Kidney glomerular epithelial cell (primary cell): ENCODE measurements at places on chromosomes 2 and 18.

- DNase-seq, result no peak
Observed at GRCh38 chr2:240732184-240732583, 40.5 kb downstream of the AQP12A start.

DNA sequence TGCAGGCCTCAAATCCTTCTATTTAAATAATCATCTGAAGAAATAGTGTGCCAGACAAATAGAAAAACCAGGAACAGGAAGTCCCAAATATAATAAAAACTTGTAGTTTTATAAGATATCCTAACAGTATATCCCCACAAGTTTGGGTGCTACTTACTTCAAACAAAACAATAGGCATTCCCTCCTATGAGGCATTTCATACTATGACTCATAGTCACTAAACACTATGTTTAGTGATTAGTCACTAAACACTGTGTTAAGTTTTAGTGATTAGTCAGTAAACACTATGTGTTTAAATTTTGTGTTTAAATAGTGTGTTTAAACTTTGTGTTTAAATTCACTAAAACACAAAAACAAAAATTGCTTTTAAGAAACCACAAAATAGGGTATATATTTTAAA lies 407.0 kb upstream of the CDH19 start:
- DNase-seq, result no peak

GRCh38 chr2:10481055-10481665 lies 33.0 kb upstream of the ODC1 start:
- DNase-seq, result no peak

- no peak for DNase-seq
Observed at GRCh38 chr18:48742706-48743475, 204.1 kb downstream of the CTIF start.

DNA sequence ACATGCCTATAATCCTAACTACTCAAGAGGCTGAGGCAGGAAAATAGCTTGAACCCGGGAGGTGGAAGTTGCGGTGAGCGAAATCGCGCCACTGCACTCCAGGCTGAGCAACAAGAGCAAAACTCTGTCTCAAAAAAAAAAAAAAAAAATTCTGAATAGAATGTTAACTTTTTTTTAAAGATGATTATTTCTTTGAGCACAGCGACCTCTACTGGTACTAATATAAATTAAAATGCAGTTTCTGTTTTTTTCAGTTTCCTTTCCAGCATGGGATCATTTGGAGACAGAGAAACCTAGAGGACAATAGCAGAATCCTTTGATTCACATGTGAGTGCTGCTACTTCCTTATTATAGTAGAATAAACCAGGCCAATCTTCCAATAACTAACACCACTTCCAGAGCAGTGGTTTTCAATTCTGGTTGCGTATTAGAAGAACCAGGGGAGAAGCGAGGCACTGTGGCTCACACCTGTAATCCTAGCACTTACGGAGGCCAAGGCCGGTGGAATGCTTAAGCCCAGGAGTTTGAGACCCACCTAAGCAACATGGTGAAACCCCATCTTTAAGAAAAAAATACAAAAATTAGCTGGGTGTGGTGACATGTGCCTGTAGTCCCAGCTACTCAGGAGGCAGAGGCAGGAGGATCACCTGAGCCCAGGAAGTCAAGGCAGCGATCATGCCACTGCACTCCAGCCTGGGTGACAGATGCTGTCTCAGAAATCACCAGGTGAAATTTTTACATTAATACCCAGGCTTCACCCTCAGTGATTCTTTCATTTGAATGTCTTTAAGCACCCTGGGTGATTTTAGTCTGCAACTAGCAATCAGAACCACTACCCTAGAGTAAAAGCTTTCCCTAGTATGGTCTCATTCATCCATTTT lies 10.1 kb downstream of the SRSF7 start:
- DNase-seq, result peak; percentile 73

DNA sequence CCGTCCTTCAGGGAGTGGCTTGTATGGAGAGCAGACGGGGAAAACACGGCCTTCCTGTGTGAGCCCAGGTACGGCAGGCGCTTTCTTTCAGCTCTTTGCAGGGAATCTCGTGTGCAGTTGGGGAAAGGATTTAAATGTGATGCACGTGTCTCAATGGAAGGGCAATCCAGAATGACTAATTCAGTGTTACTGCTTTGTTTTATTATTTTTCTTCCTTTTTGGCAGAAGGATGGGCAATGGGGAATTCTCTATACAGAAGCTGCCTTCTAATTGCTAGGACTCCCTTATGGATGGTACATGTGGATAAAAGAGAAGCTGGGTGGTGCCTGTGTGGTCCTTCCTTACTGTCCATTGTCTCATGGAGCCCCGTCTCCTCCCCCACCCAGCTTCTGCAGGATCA lies 107.4 kb downstream of the WDSUB1 start:
- DNase-seq, result no peak

DNA sequence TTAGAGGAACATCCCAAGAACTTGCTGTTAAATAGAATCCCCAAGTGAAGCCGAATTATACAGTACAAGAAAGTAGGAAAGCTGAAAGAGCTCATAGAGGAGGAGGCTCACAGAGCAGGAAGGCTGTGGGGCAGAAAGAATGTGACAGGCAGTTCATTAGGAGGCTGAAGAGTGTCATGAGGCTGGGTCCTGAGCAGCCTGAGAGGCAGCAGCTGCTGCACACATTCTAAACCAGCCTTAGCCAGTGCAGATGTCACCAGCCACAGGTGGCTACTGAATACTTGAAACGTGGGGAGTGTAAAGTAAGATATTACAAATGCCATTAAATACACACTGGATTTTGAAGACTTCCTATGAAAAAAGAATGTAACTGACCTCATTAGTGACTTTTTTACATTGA lies 490.2 kb upstream of the KLHL29 start:
- DNase-seq, result no peak

DNA sequence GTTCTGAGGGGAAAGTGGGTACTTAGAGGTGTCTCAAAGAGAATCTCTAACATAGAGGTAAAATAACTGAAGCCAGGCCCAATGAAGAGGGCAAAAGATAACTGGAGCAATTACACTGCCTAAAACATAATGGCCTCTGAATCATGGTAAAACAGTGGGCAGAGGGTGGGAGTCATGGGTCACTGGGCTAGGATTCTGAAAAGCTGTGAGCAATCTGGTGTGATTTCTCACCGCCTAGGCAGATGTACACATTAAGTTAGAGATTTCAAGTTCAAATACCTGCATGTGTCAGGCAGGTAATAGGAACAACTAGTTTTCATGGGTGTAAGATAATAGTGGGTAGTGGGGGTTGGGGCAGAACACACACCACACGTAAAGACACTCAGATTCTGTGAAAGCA lies 45.6 kb downstream of the INSIG2 start:
- DNase-seq, result peak; percentile 33

- DNase-seq, result no peak
Observed at GRCh38 chr18:73785300-73785699, 362.3 kb downstream of the FBXO15 start.

DNA sequence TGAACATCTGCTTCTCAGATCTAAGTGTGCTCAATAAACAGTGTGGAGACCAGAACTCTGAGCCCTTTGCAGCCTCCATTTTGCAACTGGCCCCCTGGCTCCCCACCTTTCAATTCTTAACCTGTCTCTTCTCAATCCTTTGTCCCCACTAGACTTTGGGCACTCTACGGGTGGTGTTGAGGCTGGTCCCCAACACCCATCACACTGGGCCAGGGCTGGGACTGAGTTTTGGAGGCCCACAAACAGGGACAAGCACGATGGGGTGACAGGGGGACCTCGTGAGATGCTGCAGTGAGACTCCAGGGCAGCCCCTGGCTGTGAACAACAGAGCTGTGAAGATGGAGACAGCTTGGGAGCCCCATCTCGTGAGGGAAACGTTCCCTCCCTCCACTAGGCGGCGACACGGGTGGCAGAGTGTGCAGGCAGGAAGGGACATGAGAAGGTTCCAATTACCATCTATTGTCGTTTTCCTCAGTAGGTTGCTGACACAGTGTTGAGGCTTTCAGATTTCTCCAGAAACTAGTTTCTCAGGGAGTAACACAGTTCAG lies 1.2 kb downstream of the ANKMY1 start:
- DNase-seq, result no peak

GRCh38 chr18:8695932-8696517 lies 9.3 kb upstream of the MTCL1 start:
- no peak for DNase-seq

- peak; percentile 29 for DNase-seq
Observed at GRCh38 chr2:63050334-63051041, at the start of gene OTX1. Gene OTX1, plus strand, starts transcription at chr2:63050830. Its CDS starts 2,161 bp downstream, at chr2:63052991.

- DNase-seq, result no peak
Observed at GRCh38 chr2:142425551-142425950, 294.7 kb upstream of the LRP1B start.

GRCh38 chr2:63189026-63189425 lies 138.4 kb downstream of the OTX1 start:
- peak; percentile 6 for DNase-seq

DNA sequence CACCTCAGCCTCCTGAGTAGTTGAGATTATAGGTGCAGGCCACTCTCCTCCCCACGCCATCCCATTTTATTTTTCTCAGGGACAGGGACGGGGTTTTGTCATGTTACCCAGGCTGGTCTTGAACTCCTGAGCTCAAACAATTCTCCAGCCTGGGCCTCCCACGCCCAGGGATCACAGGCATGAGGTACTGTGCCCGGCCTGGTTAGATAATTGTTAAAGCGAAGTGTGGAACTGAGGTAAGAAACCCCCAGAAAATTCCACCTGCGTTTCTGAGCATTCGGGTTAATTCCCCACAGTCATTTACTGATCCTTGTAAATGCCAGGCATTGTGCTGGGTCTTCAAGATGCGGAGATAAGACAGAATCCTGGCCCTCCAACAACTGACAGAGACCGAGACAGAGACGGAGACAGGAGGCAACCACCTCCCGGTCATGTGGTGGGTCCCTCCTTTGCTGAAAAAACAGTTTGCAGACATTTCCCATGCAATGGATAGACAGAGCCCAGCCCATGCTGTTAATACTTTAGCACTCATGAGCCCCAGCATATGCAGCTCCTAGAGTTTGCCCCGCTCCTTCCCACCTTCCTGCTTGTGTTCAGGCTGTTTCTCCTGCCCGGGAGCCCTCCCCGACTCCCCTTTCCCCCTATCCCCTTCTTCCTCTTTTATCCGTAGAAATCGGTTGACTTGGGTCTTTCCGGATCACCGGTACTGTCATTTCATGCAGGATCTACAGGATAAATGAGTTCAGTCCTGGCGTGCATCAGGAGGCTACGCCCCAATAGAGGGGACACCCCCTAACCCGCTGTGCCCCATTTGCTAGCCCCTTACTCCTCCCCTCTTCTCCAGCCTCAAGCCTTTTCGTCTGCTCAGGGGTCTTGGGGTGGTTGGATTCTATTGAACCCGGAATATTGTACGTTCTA lies 1.6 kb upstream of the RHOB start:
- peak; percentile 41 for DNase-seq

DNA sequence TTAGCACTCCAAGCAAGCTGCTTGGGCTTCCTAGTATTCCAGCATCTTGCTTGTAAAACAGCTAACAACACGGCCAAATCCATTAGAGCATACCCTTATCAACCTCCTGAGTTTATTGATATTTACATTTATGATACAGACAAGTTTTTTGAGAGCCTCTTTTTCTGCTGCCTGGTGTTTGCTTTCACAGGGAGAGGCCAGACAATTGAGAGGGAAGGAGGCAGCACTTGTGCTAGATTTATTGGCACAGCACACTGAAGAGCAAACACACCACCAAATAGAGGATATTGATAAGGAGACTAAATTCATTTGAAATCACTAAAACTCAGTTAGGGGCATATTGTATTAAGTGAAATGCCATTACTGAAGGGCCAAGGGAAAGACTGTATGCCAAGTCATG lies 1142.3 kb upstream of the FANCL start:
- no peak for DNase-seq

- no peak for DNase-seq
Observed at GRCh38 chr2:187169864-187170263, 278.2 kb downstream of the CALCRL start.

- no peak for DNase-seq
Observed at GRCh38 chr2:60634438-60634837, 81.0 kb upstream of the BCL11A start.

GRCh38 chr2:72891091-72891818 lies 4.0 kb downstream of the SPR start:
- no peak for DNase-seq

- DNase-seq, result no peak
Observed at GRCh38 chr2:162581959-162582798, 238.2 kb downstream of the GCA start.

DNA sequence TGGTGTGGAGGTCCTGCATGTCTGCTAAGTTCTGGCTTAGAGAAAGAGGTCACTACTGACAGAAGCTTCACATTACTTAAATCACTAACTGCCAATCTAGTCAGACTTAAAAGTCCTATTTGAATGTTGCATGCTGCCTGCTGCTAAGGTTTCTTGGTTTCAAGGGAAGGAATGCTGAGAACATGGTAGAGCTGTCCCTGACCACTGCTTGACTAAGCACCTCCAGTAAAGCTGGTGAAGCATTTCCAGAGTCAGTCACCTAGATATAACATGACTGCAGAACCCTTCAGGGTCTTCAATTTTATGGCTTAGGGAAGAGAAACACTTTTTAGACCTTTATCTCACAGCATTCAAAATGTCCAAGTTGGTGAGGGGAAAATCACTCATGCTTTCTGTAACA lies 2178.3 kb upstream of the PIK3C3 start:
- DNase-seq, result no peak

DNA sequence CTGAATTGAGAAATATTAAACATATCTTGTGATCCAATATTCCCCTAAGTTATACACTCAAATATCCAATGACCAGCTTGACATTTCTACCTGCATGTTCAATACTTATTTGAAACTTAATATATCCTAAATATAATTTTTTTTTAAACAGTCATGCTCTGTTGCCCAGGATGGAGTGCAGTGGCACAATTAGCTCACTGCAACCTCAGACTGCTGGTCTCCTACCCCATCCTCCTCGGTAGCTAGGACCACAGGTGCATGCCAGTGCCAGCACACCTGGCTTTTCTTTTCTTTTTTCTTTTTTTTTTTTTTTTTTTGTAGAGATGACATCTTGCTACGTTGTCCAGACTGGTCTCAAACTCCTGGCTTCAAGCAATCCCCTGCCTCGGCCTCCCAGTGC lies 4.2 kb downstream of the KYNU start:
- DNase-seq, result no peak

- DNase-seq, result no peak
Observed at GRCh38 chr2:110998311-110998710, 122.4 kb upstream of the BCL2L11 start.

DNA sequence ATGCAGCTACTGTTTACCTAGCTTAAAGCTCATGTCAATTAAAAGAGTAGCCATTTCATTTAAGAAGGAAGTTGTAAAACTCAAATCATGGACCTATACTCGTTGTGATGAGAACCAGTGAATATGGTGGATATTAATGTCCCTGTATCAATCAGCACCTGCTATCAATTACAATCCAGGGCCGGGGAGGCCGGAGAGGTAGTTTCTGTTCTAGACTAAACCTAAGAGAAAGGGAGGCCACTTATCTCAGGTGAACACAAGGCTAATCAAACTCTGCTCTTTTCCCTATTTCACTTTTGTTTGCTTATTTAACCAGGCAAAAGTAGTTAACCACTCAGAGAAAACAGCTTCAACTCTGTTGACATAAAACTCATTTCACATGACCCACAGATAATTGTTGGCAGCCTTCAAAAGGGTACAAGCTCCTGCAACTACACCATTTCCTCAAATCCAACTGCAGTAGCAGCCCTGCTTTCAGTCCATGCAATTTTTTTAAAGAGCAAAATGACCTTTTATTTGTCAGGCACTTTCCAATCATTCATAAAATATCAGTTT lies 27.8 kb upstream of the SLC9A2 start:
- no peak for DNase-seq
